ENCODE measurements at places on chromosomes 4 and X. TPM values are rescaled to one million over a fixed set of nuclear protein-coding genes. Genes with fewer than 3 reads are reported as not detected.
A peak's percentile ranks its signal among the peaks of the same experiment; 100 is the strongest.

The TEC gene
- polyA plus RNA-seq, result 1.3 TPM

The NPNT gene
- 28.9 TPM for polyA plus RNA-seq

The MYOZ2 gene
- polyA plus RNA-seq, result 0.04 TPM

The MRFAP1 gene
- 226 TPM for polyA plus RNA-seq

The SMARCA1 gene
- polyA plus RNA-seq, result 7.8 TPM

The MSANTD1 gene
- polyA plus RNA-seq, result 0.30 TPM

The RPGR gene
- 5.7 TPM for polyA plus RNA-seq

DNA sequence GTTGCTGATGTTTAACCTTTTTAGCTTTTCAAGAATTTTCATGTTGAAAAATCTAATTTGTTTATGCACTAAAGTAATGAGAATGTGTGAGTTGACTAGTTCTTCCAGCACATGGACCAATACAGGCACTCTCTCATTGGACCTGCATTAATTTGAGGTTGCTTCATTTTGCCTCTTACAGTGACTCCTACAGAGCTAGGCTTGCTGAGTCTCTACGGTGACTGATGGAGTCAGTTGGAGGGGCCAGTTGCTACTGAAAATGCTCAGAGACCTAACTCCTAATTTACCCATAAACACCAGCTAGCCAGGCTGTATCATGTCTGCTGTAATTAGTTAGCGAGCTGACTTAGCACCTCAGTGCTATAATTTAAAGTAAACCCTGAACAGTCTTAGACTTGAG, 10.9 kb downstream of the MTHFD2L start:
- H3K27me3 ChIP-seq, result no peaks in the 10 kb centered on the region
- no peaks in the 10 kb centered on the region for H3K4me1 ChIP-seq
- no peak for DNase-seq
- no peak overlapping the region for H3K27ac ChIP-seq

GRCh38 chr4:107213880-107214279, 177.8 kb upstream of the DKK2 start:
- no peaks in the 10 kb centered on the region for H3K4me1 ChIP-seq
- no peaks in the 10 kb centered on the region for H3K27me3 ChIP-seq
- no peaks in the 10 kb centered on the region for H3K36me3 ChIP-seq
- no peak overlapping the region for H3K4me3 ChIP-seq
- no peak for DNase-seq

- no peak overlapping the region for H3K27ac ChIP-seq
- no peak for DNase-seq
- H3K4me3 ChIP-seq, result no peak overlapping the region
- H3K36me3 ChIP-seq, result peaks cover 4% of the 10 kb centered on the region
- no peaks in the 10 kb centered on the region for H3K4me1 ChIP-seq
- H3K27me3 ChIP-seq, result no peaks in the 10 kb centered on the region
Measured at GRCh38 chrX:13748486-13748885, 13.9 kb downstream of the OFD1 start.

- H3K27me3 ChIP-seq, result no peaks in the 10 kb centered on the region
- H3K27ac ChIP-seq, result no peak overlapping the region
- no peaks in the 10 kb centered on the region for H3K4me1 ChIP-seq
- H3K36me3 ChIP-seq, result no peaks in the 10 kb centered on the region
Measured at GRCh38 chr4:48967631-48968030, 18.4 kb upstream of the CWH43 start.

DNA sequence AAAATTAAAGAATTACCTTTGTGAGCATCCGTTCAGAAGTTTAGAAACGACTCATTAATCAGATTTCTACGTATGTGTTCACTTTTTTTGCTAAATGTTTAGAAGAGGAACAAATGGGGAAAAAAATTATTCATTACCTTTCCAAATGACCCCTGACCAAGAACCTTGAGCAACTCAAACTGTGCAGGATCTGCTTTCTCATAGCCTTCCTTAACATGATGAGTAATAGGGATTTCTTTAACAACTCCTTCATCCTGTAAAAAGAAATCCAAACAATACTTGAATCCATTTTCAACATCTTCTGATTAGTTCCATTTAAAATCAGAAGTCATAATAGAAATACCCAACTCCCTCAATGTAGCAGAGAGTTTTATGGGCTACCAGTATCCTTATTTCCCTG, 32.1 kb downstream of the RPS6KA6 start:
- no peak for DNase-seq
- H3K36me3 ChIP-seq, result no peaks in the 10 kb centered on the region
- no peaks in the 10 kb centered on the region for H3K4me1 ChIP-seq
- no peak overlapping the region for H3K27ac ChIP-seq
- no peak overlapping the region for H3K4me3 ChIP-seq
- no peaks in the 10 kb centered on the region for H3K27me3 ChIP-seq

GRCh38 chr4:41133454-41134018, 80.8 kb downstream of the APBB2 start:
- peak overlapping the region; percentile 8 for H3K27ac ChIP-seq
- peaks cover 30% of the 10 kb centered on the region for H3K4me1 ChIP-seq
- peak; percentile 35 for DNase-seq
- no peaks in the 10 kb centered on the region for H3K27me3 ChIP-seq

Data from small intestine (tissue), 16 donors.